ENCODE measurements at places on chromosomes 12 and 14. TPM values are rescaled to one million over a fixed set of nuclear protein-coding genes. Genes with fewer than 3 reads are reported as not detected.
A peak's percentile ranks its signal among the peaks of the same experiment; 100 is the strongest.

DNA sequence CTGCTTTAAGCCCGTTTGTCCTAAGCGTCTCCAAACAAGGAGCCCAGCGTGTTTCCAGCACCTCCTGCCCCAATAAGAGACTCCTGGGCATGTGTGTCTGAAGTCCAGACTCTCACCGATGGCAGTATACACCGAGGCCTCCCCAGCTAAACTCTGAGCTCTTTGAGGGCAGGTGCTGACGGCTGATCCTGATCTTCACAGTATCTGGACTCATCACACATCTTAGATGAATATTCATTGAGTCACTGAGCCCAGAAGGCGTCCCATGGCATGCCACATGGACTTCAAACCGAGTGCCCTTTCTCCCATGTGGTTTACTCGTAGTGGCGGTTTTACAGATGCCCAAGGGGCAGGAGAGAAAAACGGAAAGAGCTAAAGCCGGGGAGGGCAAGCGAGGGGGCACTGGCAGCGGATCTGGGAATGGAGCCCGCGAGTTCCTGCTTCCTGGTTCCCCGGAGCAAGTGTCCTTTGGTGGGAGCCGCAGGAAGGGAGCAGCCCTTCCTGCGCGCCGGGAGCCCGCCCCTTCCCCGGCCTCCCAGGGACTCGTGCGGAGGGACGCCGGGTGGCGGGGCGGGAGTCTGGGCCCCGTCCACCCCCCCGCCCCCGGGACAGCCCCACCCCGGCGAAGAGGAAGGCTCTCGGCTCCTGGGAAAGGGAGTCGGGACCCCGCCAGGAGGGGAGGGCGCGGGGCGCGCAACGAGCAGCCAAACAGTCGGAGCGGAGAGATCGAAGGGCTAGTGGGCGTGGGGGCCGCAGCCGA, 585 bp upstream of the TEAD4 start:
- peak; percentile 72 for ATAC-seq

DNA sequence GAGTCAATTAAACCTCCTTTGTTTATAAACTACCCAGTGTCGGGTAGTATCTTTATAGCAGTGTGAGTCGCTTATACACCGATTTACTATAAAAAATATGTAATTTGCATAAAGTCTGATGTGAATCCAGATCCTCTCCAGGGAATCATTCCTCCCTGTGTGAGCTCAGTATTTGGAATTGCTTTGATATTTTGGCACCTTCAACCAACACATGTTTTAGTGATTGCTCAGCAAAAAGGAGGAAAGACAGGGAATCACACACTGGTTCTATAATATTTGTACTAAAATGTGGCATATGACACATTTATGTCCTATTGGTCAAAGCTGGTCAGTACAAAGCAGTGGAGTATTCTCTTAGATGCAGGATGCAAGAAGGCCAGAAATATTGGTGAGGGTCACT, 703.9 kb upstream of the ATXN7L3B start:
- ATAC-seq: no peak

DNA sequence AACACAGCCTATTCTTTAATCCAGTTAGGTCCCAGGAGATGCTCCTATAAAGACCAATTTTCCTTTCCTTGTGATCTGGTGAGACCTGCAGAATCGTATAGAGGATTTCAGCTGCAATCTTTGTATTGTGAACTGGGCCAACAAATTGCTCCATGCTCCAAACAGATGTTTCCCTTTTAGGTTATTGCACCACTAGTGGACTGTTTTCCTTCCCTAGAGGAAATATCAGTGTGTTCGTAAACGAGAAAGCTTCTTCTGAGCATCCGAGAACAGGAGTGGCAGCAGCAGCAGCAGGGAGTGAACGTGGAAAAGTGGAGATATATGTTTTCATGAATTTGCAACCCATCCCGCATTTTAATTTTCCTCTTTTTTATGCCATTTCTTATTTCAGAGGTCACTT, 344.1 kb upstream of the PDE3A start:
- peak; percentile 82 for ATAC-seq

RPS6KL1 gene
- total RNA-seq: 7.6 TPM

DNA sequence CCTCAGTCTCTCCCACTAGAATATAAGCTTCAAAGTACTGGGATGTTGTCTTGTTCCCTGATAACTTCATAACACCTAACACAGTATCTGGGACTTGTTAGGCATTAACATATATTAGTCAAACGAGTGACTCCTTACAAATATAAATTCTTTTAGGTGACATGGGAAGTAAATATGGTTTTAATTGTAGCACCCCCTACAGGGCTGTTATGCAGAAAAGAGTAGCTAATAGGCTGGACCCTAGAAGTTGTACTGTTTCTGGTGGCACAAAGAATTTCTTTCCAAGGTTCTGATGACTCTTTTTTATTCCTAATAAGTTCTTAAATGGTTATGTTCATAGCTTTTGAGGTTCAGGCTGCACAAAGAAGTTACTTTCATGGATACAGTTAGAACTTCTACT, 29.8 kb downstream of the GPATCH2L start:
- no peak for ATAC-seq

PMEL gene
- not detected for total RNA-seq

GRCh38 chr12:44581642-44582242, 294.4 kb downstream of the NELL2 start:
- no peak for ATAC-seq

DNA sequence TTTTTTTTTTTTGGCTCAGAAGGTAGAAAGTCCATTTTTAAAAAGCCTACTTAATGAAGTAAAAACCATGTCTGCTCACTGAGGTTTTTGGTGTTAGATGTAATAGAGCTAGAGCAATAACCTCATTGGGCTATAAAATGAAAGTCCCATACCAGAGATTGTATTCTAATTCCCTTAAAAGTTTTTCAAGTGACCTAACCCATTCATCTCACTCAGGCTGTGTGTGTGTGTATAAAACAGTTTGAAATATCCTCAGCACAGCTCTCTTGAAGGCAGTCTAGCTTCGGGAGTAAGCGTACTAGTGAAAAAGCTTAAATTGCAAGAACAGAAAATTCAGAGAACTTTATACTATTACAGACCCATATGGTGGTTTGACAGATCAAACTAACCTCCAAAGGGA, 313.8 kb downstream of the CEP128 start:
- no peak for ATAC-seq

DNA sequence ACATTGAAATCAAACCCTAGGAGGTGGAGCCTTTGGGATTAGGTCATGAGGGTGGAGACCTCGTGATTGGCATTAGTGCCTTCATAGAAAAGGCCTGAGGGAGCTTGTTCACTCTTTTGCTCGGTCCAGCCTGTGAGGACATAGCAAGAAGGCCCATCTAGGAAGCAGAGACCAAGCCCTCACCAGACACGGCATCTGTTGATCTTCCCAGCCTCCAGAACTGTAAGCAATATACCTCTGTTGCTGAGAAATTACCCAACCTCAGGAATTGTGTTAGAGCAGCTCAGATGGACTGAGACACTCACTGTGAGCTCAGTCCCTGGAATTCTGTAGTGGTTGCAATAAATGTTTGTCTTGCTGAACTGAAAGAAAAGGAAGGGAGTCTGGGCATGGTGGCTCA, 116.2 kb upstream of the MAP1LC3B2 start:
- ATAC-seq: no peak

KNTC1 gene
- 8.5 TPM for total RNA-seq

FAR2 gene
- 8.8 TPM for total RNA-seq

DNA sequence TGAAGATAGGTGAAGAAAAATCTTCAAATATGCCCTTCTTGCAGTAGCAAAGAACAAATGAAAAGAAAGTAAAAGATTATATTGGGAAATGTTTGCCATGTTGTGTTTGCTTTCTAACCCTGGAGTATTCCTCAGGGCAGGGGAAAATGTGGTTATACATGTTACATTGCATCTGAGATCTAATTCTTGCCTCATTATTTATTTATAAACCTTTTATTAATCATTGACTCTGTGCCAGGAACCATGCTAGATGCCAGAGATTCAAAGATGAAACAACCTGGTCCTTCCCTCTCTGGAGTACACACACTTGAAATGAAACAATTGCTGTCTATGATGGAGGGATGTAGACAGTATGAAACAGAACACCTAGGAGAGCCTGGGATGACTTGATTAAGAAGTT, 128.1 kb upstream of the HMGA2 start:
- no peak for ATAC-seq

CARMIL3 gene
- 0.47 TPM for total RNA-seq

UTP20 gene
- total RNA-seq: 12.5 TPM
